ENCODE measurements at places on chromosomes 6 and 20.
A peak's percentile ranks its signal among the peaks of the same experiment; 100 is the strongest.

- no peak for DNase-seq
These were observed 81.1 kb downstream of the PLCG1 start for GRCh38 chr20:41218466-41218865.

- DNase-seq: no peak
These were observed 170.5 kb upstream of the CST7 start for GRCh38 chr20:24778585-24779031.

DNA sequence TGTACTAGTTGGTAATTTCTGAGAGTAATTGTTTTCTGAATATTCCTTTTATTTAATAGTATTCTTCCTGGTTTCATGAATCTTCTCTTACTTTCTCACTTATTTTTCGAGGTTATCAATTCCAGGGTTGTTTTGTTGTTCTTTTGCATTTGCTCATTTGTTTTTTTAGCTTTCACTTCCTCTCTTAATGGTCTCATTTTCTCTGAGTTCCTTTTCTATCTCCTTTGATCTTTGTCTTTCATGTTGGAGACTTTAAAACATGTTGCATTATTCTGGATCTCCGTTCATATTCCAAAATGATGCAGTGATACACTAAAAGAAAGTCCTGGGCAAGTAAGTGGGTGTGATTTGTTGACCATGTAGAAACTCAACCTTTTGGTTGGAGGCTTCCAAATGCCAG lies 345.3 kb upstream of the SLC35B3 start:
- DNase-seq: no peak

- no peak for DNase-seq
These were observed 2.1 kb upstream of the UBE2C start for GRCh38 chr20:45810191-45810970.

DNA sequence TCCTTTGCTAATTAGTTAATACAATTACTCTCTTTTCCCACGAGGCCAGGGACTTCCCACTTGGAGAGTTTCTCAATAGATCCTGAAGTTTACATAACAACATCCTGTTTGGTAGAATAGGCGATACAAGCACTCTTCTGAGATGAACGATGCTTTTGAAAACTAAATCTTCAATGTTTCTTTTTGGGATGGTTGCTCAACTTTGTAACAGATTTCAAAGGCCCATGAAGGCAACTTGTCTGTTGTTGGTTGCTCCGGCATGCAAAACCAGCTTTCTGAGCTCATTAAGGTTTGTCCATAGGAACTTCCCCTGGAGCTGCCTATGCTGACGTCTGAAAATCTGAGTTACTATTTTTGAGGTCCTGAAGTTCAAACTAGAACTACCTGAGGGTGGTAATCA lies 25.9 kb upstream of the ROS1 start:
- peak; percentile 57 for DNase-seq

DNA sequence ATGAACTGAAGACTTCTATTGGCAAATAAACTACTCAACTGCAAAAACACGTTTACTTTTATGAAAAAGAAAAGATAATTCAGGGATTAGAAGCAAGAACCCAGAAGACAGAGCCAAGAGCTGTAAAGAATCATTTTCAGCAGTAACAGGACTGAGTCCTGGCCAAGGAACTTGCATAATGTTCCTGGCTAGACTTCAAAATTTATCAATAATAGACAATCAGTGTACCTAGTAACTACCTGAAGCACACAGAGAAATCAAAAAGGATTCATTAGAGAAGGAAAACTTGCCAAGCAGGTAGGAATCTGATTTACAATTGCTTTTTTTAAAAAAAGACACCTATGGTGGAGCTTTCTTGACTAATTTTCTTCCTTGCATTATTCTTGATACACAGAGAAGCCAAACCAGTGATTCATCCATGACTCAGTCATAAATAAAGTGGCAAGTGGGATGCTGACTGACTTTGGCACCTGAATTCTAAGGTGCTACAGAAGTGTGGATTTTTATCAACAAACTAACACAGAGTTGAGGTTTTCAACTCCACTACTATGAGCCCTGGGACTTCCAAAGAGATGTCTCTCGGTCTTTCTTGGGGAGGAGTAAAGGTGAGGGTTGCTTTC lies 281.3 kb downstream of the BMP7 start:
- DNase-seq: no peak

GRCh38 chr6:23325065-23325464 lies 755.7 kb downstream of the HDGFL1 start:
- DNase-seq: no peak

DNA sequence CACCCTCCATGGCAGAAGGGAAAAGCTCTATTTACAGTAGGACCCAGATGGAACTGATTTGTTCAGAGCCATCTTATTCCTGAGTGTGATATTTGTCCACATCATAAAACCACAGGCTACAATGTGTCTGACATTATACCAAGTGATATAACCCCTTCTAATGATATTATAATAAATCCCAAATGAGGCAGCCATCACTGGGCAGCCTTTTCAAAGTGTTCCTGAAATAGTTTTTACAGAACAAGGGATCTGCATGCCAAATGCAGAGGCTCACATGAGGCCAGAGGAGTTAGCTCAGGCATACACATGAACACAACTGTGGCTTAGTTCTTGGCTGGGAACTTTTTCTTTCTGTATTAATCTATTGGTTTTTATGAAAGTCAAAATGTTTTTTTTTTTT lies 207.7 kb downstream of the MAFB start:
- no peak for DNase-seq

- DNase-seq: no peak
These were observed 11.0 kb downstream of the PANK2 start for GRCh38 chr20:3900187-3900604.

DNA sequence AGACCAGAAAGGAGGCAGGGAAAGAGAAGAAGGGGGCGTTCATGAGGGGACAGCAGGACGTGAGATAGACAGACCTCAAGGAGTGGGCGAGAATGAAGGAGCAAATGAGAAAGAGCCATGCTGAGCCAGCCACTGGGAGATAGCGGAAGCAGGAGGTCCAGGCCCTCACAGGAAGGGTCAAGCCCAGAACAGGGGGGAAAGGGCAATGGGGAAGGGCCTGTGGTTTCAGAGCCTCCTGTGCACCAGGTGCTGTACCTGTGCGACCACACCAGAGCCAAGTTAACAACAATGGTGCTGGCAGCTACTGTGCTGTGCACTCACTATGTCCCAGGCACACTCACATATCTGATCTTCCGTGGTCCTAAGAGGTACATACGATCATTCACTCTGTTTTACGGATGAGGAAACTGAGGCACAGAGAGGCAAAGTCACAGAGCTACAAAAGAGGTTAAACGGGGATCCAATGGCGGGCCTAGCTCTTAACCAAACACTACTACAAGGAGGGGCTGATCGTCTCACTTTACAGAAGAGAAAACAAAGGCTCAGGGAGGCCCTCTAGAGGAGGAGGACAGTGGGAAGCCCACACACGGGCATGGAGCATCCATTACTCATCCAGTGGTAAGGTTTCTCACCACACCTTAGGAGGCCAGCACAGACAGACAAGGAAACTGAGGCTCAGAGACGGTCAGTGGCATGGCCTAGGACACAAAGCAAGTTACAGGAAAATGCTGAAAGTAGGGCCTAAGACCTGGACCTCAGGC lies 129.1 kb downstream of the PREX1 start:
- DNase-seq: no peak

GRCh38 chr6:52262620-52263344 lies 18.5 kb upstream of the IL17F start:
- DNase-seq: no peak

GRCh38 chr20:42067596-42067995 lies 449.4 kb upstream of the CHD6 start:
- no peak for DNase-seq

GRCh38 chr6:81909981-81910900 lies 157.8 kb upstream of the TENT5A start:
- no peak for DNase-seq

DNA sequence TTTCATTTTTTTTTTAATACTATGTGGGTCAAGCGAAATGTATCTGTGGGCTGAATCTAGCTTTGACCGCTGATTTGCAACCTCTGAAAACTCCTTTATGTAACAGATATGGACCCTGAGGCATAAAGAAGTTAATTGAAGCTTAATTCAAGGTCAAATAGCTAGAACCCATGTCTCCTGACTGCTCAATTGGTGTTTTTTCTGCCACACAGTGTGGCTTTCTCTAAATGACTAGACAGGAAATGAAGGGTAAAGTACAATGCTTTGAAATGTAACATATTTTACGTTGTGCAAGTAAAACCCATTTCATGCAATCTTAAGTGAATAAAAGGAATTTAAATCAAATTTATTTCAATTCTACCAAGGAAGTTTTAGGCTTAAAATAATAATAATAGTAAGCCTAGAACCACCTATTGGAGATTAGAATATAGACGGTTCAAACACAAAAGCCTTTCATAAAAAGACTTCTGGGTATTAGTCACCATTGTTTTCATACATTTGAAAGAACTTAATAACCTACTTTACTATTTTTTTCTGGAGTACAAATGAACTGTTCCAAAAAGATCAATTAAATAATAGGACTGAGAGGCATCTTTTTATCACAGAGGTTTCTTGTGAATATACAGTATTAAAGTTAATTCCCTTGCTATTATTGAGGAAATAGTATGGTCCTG lies 279.8 kb downstream of the EPHA7 start:
- no peak for DNase-seq

Data from suppressor macrophage (primary cell).